Fibroblast of skin of back (primary cell): ENCODE measurements at places on chromosomes 1 and 21.

GRCh38 chr1:234616644-234617043 is 6.7 kb upstream of the IRF2BP2 start:
- DNase-seq, result peak; percentile 41

DNA sequence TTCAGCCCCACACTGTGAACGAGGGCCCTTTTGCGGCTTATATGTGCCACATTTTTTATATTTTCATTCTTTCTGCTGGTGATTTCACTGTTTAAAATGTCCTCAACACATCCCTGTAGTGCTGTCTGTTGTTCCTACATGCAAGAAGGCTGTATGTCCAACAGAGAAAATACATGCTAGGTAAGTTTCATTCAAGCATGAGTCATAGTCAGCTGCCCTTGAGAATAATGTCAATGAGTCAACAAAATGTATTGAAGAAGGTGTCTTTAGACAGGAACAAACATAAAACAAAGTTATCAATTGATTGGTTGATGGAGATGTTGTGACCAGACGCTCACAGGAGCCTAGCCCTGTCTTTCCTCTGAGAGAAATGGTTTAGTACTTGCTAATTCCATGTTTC is 553.4 kb downstream of the PLPP3 start:
- DNase-seq, result no peak

DNA sequence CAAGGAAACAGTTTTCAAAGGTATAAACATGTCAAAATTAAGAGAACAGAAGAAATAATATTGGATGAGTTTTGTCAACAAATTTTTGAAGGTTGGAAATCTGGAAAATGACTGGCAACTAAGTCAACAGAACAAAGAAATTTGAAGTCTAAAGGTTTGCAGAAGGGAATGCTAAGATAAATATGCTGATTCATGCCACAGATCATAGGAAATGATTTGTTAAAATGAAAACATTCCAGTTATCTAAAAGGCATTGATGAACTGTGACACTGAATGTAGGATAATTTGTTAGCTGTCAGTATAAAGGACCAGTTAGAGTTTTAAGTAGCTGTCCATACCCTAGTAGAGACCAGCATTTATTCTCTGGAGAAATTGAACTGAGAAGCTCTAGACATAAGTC is 157.9 kb upstream of the CHRM3 start:
- DNase-seq, result no peak

DNA sequence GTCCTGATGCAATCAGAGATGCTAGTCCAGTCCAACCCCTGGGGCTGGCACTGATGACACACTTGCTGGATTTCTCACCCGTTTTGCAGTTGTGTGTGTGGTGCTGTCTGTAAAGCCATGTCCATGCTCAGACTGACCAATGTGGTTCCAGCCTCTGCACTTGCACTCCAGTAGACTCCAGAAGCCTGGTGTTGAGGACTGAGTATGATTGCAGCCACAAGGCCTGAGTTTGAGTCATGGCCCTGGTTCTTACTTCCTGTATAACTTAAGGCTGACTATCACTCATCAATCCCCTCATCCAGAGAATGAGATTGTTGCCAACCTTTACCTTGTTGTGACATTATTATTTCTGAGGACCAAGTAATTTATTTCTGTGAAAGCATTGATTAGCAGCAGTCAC is 34.8 kb upstream of the IKBKE start:
- no peak for DNase-seq

GRCh38 chr1:74317663-74318062 is 82.5 kb downstream of the TNNI3K start:
- DNase-seq, result no peak

DNA sequence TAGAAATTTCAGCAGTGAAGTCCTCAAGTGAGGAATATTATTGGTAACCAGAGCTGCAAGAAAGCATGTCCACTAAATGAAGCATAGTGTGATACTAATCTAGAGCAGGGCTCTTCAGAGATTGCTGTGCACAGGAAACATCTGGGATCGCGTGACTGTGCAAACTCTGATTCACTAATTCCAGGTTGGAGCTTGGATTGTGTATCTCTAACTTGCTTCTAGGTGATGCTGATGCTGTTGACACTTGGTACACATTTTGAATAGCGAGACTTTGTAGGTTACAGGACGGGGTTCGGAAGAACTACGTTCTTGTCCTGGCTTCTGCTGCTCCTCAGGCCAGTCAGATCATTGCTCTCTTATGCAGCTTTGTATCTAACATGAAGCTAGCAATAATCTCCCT is 66.5 kb downstream of the PRRX1 start:
- peak; percentile 54 for DNase-seq

DNA sequence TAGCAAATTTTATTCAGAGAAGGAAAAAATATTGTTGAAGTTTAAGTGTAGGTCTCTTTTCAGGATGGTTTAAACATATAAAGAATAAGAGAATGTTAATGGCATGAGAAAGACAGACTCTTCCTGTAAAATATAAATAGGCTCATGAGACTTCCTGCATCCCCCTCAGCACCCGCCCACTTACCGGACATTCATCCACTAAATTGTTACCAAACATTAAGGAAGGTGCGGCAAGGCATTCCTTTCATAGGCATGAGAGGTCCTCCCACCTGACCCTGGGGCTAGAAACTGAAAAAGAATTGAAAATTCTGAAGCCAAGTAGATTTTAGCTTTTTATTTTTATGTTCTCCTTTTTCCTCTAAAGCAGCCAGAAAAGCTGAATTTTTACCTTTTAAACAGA is 10.6 kb upstream of the USP1 start:
- DNase-seq, result no peak

GRCh38 chr1:6638226-6638625 is 13.6 kb downstream of the THAP3 start:
- DNase-seq, result peak; percentile 52

GRCh38 chr21:41427556-41427955 is 1.5 kb downstream of the MX1 start:
- no peak for DNase-seq

DNA sequence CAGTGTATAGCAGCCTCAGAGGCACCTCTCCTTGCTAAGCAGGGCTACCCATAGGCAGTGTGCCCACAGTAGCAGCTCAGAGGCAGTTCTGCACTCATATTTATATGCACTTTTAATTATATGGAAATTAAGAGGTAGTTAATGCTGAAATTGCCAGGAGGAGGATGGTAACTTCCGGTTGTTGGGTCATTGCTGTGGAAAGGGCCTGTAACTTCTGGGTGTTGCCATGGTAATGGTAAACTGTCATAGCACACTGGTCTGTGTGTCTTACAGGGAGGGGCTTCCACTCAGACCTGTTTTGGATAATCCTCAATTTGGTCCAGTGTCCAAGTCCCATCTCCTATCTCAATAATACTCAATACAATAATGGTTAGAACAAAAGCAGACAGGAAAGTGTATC is 7.6 kb downstream of the CFH start:
- no peak for DNase-seq

DNA sequence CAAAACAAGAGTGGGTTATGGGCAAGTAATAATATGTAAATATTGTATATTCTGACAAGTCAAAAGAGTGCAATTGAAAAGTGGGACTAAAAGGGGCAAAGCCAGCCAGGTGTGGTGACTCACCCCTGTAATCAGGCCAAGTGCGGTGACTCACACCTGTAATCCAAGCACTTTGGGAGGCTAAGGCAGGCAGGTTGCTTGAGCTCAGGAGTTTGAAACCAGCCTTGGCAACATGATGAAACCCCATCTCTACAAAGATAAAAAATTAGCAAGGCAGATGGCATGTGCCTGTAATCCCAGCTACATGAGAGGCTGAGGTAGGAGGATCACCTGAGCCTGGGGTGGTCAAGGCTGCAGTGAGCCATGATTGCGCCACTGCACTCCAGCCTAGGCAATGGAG is 304.0 kb downstream of the HHIPL2 start:
- no peak for DNase-seq

- DNase-seq, result peak; percentile 89
Measured at GRCh38 chr1:115302390-115302961, 35.6 kb downstream of the NGF start.

- no peak for DNase-seq
Measured at GRCh38 chr1:29900712-29901111, 664.4 kb downstream of the PTPRU start.

GRCh38 chr1:68280286-68280685 is 48.0 kb upstream of the WLS start:
- DNase-seq, result no peak

- DNase-seq, result no peak
Measured at GRCh38 chr1:177969825-177970371, at the start of gene SEC16B. Gene SEC16B (minus strand): TSS chr1:177970058. CDS start chr1:177967981, 2,077 bp downstream.

DNA sequence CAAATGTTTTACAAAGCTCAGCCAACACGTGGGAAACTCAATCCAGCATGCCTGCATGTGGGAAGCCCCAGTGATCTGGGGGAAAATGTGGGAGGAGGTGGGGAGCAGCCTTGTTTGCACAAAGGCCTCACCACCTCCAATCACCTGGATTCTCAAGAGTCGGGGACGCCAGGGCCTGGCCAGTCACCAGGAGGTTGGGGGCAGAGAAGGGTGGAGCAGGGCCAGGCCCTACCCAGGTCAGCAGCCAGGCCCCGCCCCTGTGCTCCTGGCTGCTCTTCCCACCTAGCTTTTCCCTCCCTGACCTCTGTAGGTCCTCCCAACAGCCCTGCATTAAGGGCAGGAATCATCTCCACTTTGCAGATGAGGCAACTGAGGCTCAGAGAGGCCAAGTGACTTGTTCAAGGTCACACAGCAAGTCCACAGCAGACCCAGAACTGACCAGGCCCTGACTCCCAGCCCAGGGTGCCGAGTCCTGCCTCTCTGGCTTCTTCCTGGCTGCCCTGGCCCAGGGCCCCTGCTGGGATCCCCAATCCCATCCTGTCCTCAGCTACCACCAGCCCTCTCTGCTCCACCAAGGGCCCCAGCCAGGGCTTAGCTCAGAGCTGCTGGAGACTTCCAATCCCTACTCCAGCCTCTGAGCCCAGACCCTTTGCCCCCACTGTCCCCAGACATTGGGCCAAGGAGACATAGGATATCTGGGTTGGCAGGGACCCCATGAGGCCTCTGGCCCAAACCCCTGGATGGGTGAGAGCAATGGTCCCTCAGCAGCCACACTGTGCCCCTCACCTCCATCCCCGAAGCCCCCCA is 508.6 kb downstream of the PTPRU start:
- DNase-seq, result no peak

- peak; percentile 62 for DNase-seq
Measured at GRCh38 chr1:26102526-26102925, 9.1 kb upstream of the PDIK1L start.

GRCh38 chr1:54800899-54801759 is at the start of gene TTC22:
Gene TTC22 (minus strand): TSS chr1:54801323. CDS start chr1:54801163, 160 bp downstream.
- no peak for DNase-seq

GRCh38 chr1:150576794-150577556 is 2.4 kb downstream of the MCL1 start:
- no peak for DNase-seq

- DNase-seq, result no peak
Measured at GRCh38 chr1:6587261-6588005, 7.6 kb downstream of the ZBTB48 start.

GRCh38 chr21:29673096-29673610 is 266.6 kb downstream of the GRIK1 start:
- no peak for DNase-seq

- DNase-seq, result no peak
Measured at GRCh38 chr1:206833106-206833680, 32.2 kb upstream of the IL20 start.

DNA sequence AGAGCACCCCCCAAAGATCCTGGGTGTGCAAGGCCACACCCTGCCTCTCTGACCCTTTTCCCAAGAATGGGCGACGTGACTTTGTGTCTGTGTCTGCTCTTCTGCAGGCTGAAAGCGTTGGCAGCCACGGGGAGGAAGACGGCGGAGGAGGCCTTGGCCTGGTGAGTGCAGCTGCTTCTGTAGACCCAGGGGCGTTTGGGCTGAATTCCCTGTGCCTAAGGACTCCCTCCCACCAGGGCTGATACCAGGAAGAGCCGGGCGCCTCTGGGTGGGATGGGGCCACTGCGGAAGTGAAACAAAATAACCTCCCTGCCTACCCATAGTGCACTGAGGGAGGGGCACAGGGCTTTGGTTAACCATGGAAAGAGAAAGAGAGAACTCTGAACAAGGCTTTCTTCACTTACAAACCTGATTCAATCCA is 2.5 kb downstream of the UBASH3A start:
- DNase-seq, result no peak

DNA sequence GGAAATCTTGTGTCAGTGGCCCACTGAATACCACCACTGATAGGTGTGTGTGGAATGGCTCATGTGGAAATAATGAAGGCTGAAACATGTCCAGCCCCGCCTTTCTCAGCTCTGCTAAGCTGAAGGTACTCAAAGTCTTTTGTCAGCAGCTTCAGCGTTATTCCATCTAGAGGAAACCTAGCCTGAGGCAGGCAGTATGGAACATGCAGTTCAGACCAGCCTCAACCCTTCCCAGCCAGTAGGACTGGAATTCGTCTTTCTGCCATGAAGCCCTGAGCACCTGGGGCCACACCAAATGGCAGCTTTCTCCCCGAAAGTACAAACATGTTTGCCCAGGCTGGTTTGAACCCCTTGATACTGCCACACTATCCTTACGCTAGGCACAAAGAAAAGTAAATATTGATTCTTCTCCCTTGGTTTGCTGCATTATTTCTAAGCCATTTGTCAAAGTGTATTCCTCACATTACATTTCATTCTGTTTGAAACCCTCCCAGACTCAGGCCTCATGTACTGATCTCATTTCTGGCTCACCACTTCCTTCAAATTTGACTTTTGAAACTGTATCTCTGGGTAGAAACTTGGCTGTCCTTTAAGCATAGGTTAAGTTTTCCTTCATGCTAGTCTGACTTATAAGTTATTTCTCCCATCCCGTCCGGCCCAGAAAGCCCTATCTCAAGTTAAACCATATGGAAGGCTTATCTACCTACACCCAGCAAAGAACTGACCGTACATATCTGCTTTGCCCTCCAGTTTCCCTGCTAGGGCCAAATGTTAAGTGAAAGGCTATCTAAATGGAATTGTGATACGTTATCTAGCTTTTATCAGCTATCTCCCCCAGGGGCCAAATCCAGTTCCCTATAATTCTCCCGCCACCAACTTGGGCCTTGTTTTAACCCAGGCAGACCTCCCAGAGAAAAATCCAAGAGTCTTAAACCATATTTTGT is 45.7 kb upstream of the HOOK1 start:
- DNase-seq, result no peak

- DNase-seq, result no peak
Measured at GRCh38 chr1:203103829-203104495, 18.1 kb upstream of the MYOG start.

GRCh38 chr1:7988576-7988975 is 27.1 kb downstream of the PARK7 start:
- no peak for DNase-seq
